Osteoblast (primary cell): ENCODE measurements at places on chromosomes 3 and 15. TPM values are rescaled to one million over a fixed set of nuclear protein-coding genes. Genes with fewer than 3 reads are reported as not detected.
A peak's percentile ranks its signal among the peaks of the same experiment; 100 is the strongest.

The NPAP1 gene
- total RNA-seq, result not detected in 2 replicates

The ARNT2 gene
- 26.2 and 30.0 TPM in 2 replicates for total RNA-seq

GRCh38 chr3:12178091-12178820, 19.5 kb upstream of the TIMP4 start:
- peak; percentile 68 for DNase-seq

DNA sequence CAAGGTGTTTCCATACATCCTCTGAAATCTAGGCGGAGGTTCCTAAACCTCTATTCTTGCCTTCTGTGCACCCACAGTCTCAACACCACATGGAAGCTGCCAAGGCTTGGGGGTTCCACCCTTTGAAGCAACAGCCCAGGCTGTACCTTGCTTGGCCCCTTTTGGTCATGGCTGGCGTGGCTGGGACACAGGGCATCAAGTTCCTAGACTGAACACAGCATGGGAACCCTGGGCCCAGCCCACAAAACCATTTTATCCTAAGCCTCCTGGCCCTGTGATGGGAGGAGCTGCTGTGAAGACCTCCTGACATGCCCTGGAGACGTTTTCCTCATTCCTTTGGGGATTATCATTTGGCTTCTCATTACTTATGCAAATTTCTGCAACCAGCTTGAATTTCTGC, 739.0 kb upstream of the NECTIN3 start:
- no peak for DNase-seq

GRCh38 chr3:174776123-174776522, 83.0 kb upstream of the NAALADL2 start:
- no peak for DNase-seq

- DNase-seq, result no peak
Observed at GRCh38 chr15:70566989-70567388, 196.4 kb downstream of the UACA start.

DNA sequence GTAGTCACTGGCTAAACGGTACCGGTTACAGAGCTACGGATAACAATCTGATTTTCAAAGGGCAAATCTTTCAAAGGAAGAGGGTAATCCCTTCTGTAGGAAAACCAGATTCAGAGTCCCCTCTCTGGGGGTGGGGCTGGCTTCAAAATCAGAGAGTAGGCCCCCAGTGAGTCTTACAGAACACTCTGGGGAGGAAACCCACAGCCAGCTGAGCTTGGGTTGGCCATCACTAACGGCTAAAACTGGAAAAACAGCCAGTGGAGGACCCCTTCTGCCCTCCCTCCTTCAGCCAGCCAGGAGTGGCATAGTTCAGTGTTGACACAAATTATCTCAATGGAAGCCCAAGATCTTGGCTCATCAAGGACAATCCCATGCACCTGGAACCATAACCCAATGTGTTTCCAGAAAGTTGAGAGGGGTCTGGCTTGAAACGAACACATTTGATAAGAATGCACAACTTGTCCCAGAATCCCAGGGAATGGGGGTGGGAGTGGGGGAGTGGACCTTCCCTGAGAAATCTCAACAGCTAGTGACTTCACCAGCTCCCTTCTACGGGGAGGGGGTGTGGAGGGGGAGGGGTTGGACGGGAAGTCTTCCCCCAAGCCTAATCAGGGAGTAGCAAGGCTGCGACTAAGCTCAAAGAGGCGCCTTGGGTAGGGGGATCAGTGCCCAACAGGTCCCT, 1.0 kb downstream of the RASL12 start:
- peak; percentile 29 for DNase-seq

- no peak for DNase-seq
Observed at GRCh38 chr15:63628123-63628822, 31.1 kb downstream of the FBXL22 start.

DNA sequence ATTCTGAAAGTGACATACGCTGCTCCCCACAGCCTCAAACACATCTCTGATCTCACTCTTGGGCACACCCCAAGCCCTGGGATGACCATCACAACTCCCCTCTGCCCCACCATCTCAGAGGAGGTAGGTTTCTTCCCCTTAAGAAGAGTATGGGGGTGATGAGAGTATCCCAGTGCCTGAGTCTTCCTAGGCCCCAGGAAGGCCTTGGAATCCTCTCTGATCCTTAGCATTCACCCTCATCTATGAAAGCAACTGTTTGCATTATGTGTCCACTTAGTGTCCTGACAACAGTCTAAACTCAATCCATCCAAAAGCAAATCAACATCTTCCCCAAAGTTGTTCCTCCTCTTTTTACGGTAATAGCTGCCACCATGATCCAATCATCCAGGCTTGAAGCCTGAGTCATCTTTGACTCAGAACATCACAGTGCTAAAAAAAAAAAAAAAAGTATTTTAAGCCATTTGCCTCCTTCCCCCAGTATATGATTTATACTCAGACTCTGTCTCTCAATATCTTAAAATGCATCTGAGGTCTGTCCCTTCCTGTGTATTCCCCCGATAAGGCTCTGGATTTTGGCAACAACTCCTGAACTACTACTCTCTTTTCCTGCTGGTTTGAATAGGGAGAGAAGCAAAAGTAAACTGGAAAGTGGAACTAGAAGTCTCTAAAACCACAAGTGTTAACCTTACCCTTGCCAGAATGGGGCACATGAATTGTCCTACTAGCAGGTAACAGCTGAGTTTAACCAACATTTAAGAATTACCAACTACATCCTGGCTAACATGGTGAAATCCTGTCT, 22.5 kb downstream of the POPDC2 start:
- DNase-seq, result peak; percentile 87
